ENCODE measurements at places on chromosomes 4 and X.

GRCh38 chr4:148574502-148574901, 132.3 kb upstream of the NR3C2 start:
- no peak for DNase-seq

- no peak for DNase-seq
Observed at GRCh38 chrX:111354496-111354895, 57.5 kb downstream of the DCX start.

DNA sequence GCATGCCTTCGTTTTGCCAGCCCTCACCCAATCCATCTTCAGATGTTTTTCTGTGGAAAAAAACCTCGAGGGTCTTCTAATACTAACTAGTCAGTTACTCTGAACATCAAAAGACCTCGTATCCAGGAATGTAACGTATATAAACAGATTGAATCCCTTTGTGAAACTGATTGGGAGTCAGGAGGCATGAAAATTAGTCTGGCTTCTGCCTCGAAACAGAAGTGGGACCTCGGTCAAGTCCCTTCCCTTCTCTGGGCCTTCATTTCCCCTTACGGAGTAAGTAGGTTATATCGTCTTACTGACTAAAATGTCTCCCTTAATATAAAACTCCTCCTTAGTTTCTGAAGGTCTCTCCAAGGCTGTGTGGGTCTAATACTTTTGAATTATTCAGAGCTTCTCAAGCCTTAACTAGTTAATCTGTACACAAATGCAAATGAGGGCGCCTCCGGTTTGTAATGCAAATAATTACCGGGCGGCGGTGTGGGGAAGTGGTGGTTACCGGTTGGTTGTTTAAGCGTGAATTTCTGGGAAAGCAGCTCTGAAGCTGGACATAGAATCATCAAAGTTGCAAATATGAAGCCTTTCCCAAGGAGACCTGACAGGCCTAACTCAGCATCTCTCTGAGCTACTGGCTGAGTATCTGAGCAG, 11.4 kb upstream of the NKRF start:
- no peak for DNase-seq

- DNase-seq = no peak
Observed at GRCh38 chr4:184824081-184824775, 1.5 kb downstream of the ACSL1 start.

DNA sequence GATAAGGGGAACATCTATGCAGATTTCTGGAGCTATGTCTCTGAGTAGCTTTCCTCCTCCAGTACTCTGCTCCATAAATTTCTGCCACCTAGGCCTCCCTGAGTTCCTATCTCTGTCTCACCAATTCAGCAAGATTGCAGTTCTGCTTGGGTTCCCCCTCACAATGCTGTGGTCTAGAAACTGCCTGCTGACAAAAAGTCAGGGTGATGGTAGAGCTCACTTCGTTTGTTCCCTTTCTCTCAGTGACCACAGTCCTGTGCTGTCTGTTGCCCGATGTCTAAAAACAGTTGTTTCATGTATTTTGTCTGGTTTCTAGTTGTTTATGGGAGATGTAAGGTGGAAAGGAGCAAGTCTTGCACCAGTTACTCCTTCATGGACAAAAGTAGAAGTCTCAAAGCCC, 41.1 kb downstream of the AMMECR1 start:
- DNase-seq = no peak

DNA sequence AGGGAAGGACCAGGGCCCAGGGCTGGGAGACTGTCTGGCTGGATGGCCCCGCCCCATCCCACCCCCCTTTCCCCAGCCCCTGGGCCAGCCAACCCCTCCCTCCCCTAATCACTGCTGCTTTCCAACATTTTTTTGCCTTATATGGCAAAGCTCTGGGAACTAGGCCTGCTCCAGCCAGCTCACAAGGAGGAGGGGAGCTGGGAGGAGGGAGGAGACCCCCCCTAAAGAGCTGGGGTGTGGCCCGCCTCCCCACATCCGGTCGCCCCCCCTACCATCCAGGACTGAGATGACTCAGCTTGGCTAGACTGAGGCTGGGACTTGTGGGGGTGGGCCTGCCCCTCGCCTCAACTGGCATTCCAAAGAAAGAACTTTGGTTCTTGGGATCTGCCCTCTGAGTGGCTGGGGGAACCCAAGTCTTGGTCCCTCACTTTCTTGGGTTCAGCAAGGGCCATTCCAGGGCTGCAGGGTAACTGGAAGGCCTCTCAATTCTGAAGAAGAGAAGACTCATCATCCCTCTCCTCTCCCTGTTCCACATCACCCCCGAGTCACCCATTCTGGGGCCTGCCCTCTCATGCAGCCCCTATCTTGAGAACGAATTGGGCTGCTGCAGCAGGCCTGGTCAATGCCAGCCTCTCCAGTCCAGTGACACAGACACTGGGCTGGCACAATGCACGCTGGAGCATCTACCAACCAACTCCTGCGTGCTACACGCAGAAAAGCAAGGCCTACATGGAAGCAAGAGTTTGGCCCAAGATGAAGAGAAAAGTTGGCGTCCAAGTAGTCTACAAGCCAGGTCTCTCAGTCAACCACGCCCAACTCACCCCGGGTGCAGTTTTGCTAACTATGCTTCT, 4.8 kb downstream of the FLNA start:
- peak; percentile 97 for DNase-seq

DNA sequence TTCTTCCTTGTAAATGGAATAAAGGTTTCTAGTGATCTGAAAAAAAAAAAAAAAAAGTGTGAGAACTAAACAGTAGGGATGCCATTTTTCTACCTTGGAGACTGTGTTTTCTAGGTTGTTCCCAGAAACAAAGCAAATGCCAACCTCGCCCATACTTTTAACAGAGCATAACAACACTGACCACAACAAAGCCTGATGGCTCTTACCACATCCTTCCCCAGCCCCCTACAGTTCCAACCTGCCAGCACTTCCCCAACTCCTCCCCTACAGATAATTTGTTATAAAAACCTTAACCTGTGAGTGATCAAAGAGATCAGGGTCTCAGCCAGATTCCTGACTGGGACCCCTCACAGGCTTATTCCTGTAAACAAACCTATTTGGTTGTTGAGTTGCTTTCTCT, 940.0 kb downstream of the SH3BGRL start:
- no peak for DNase-seq

GRCh38 chr4:67727124-67727850, 26.3 kb upstream of the UBA6 start:
- peak; percentile 83 for DNase-seq

GRCh38 chrX:150035531-150035930, 97.2 kb upstream of the EOLA2 start:
- DNase-seq = no peak

GRCh38 chr4:106494066-106494465, 125.5 kb upstream of the GIMD1 start:
- no peak for DNase-seq

DNA sequence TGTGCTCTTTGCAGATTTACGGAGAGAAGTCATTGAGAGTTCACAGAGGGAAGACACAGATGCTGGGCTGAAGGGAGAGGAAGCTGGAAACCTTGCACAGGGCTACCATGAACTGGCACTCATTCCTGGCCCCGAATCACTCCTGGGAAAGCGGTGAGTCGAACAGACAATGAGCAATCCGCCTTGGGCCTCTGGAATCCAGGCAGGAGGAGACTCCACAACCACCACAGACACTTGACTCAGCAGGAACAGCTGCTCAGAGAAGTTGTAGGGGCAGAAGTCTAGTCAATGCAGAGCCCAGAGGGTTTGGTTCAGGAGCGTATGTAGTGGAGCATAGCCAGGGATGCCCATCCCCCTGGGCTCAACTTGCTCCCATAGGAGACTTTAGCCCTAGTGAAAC, 62.8 kb upstream of the GRIA3 start:
- DNase-seq = no peak

- DNase-seq = no peak
Observed at GRCh38 chr4:25169446-25169845, 9.2 kb upstream of the SEPSECS start.

DNA sequence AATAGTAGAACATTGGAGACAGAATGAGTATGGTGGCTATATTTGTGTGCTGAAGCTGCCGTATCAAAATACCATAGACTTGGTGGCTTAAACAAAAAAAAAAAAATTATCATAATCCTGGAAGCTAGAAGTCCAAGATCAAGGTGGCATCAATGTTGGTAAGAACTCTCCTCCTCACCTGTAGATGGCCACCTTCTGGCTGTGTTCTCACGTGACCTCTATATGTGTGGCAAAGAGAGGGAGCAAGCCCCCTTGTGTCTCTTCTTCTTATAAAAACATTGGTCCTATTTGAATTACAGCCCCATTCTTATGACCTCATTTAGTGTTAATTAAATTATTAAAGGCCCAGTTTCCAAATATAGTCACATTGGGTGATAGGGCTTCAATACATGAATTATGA, 1640.9 kb upstream of the PCDH7 start:
- DNase-seq = no peak

DNA sequence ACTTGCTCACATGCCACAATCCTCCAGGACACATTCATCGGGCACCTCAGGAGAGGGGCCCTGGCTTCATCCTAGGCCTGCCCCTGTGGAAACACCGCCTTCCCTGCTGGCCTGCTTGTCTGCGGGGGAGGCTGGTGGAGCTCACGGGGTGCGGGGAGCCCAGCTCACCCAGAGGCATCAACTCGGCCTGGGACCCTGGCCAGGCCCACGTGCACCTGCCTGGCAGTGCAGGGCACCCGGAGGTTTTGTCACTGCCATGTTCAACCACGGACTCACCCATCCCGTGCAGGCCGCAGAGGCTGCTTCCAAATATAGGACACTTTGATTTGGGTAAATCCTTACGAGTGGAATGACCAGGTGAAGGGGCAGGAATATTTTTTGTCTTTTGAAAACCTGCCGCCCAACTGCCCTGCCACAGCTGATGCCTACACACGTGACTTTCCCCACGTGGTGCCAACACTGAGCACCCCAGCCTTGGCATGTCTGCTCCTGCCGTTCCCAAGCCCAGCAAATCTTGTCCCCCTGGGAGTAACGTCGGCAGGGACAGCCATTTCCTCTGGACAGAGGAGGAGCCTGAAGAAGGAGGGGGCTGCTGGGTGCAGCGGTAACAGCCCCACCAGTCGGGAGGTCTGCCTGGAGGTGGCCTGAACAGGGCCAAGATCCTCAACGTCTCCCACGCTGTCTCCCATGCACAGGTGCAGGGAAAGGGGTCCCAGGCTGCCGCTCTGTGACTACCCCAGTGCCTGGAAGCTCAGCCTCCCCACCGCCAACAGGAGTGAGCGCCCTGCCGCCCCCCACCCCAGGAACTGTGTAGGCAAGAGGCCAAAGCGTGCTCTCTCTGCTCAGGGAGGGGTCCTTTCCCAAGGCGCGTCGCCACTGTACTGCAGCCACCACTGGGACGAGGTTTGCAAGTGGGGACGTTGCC, 8.5 kb downstream of the MXD4 start:
- no peak for DNase-seq

GRCh38 chr4:61320154-61320553, 120.0 kb downstream of the ADGRL3 start:
- DNase-seq = no peak

DNA sequence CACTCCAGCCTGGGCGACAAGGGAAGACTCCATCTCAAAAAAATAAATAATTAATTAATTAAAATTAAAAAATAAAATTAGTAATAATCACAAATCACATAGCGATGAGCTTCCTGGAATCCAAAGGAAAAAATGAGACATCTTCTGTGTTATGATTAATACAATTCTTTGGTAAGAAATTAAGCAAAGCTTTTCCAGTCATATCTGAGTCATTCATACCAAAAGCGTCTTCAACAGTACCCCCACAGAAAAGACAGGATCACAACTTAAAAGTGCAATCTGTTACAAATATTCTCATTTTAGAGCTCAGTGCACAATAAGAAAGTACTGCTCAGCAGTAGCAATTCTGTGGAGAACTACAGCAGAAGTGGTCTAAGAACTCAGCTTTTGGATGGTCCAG, 168.5 kb upstream of the MXRA5 start:
- no peak for DNase-seq

DNA sequence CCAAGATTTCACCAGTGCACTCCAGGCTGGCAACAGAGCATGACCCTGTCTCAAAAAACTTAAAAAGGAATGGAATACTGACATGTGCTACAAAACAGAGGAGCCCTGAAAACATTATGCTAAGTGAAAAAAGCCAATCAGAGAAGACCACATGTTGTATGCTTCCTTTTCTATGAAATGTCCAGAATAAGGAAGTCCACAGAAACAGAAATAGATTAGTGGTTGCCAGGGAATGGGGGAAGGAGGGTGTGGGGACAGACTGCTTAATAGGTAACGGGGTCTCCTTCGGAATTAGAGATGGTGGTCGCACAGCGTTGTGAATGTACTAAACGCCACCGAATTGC, 30.1 kb upstream of the KIAA0232 start:
- no peak for DNase-seq

DNA sequence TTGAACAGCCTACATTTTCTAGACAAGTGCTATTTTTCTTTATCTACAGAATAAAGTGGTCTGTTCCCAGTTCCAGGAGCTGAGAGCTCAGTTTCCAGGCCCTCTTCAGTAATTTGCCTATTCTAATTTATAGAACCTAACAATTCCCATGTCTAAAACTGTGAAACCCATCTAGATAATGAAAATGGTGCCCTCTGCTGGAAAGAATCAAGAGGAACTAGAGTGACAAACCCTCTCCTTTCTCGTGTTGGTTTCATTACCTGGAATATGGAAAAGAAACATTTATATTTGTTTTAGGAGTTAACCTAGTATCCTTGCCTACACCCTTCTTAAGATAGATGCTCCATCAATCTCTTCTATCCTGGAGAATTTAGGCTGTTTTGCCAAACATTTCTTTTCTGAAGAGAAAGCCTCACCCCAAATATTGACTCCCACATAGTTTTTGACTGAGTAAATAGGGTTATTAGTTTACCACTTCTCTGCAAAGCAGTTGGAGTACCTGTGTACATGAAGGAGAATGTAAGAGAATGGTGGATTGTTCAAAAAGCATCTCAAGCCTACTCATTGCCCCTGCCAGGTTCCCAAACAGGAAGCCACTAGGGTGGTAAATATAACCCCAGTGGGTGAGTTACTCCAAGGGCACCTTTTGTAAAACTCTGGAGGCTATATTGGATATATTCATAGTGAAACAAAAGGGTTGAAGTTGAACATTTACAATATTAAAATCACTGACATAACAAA, 121.6 kb downstream of the RASL11B start:
- peak; percentile 77 for DNase-seq

DNA sequence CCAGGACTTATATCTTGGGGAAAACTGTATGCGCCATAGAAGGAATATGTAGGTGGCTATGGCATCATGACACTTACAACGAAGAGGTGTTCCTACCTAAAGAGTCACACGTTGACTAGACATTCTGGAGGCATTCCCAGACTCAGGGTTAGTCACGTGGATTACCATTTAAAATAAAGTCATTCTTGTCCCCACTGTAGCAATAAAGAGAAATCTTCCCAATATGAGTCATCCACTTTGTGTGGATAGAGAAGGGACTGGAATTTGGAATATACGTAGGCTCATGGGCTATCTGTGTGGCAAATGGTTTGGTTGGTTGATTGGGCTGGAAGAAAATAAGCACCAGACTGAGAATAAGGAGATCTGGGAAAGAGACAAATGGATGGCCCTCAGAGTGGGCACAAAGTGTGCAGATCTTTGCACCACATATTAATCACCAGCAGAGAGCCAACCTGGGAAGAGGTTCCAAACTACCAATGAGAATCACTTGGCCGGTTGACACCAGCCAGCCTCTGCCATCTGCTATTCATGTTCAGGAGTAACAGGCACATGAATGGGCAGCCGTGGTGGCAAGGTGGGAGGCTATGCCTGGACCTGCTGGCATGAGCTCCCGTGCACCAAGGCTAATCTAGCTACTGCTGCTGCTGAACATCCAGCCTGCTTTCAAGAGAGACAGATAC, 41.0 kb downstream of the MTNR1A start:
- DNase-seq = no peak
